Nephron progenitor cell (in vitro differentiated cells): ENCODE measurements at places on chromosomes 2 and 18.
A peak's percentile ranks its signal among the peaks of the same experiment; 100 is the strongest.

GRCh38 chr18:11849279-11849678, 1.9 kb upstream of the CHMP1B start:
- DNase-seq: no peak

DNA sequence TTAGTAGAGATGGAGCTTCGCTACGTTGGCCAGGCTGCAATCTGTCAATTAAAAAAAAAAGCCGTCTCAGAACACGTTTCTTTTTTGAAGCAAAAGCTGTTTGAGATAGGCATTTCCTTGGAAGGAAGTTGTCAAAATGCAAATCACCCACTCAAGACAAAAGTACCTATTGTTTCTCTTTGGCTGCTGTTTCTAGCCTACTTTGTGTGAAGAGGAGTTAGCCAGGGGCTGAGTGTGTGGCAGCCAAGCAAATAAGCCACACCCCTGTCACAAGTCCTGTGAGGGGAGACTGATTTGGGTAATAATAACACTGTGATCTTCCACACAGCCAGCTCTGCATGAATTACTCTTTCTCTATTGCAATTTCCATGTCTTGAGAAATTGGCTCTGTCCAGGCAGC, 47.4 kb upstream of the CDCA7 start:
- no peak for DNase-seq

- DNase-seq: no peak
Measured at GRCh38 chr2:156445296-156446220, 9.4 kb downstream of the GPD2 start.

DNA sequence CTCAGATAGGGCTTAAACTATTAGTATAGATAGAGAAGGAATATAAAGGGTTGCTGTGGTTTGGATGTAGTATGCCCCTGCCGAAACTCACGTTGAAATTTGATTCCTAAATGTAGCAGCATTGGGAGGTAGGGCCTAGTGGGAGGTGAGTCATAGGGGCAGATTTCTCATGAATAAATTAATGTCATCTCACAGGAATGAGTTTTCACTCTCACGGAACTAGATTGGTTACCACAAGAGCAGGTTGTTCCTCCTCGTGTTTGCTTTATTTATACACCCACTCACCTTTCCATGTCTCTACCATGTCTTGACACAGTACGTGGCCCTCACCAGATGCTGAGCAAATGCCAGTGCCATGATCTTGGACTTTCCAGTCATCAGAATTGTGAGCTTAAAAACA, 218.2 kb downstream of the RBM43 start:
- no peak for DNase-seq

DNA sequence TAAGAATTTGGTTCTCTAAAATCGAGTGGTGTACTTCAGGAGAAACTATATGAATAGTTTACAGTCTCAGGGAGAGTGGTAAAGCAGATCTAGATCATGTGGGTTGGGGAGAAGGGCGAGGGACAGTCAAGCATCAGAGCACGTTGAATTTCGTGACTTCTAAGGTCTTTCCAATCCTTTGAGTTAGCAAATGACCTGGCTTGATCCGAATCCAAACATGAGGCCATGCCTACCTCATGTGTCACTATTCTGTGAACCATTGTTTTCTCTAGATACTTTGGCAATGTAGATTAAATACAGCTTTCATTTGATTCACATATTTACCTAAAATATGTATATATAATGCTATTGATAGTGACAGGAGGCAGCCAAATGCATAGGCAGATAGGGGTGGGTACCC, 674.9 kb downstream of the NYAP2 start:
- DNase-seq: no peak

- DNase-seq: no peak
Measured at GRCh38 chr2:203806761-203807160, 60.8 kb upstream of the CTLA4 start.

DNA sequence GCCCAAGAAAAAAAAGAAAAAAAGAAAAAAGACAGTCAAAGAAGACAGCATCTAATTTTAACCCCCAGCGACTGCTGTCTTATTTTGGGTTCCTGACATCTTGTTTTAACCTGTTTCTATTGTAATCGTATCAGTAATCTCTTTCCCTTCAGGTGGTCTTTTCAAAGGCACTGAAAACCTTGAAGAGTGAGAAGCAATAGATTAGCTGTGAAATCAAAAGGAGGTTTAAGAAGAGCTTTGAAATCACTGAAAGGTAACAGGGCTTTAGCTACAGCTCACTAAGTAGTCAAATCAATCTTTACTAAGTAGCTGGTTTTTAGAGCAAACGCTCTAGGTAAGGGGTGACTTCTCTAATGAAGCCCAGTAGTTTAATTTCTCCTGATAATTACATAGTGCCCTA, 5.4 kb upstream of the TANC1 start:
- DNase-seq: no peak

DNA sequence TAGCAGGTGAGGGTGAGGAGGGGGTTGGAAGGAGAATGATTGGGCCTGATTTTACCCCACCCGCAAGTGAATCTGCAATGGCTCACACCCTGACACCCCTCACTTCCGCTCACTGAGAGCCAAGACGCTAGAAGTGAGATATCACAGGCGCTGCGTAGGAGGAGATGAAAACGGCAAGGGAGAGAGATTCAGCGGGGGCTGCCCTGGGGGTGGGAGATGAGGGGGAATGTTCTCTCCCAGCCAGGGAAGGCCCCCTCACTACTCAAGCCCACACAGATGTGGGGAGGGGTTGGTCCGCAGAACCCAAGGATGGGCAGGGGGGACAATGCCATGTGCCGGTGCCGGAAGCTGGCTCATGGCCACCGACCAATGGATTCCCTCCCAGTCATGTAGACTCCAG, 32.9 kb downstream of the LOXHD1 start:
- DNase-seq: no peak

GRCh38 chr2:95060446-95061118, 35.1 kb downstream of the MAL start:
- DNase-seq: no peak

DNA sequence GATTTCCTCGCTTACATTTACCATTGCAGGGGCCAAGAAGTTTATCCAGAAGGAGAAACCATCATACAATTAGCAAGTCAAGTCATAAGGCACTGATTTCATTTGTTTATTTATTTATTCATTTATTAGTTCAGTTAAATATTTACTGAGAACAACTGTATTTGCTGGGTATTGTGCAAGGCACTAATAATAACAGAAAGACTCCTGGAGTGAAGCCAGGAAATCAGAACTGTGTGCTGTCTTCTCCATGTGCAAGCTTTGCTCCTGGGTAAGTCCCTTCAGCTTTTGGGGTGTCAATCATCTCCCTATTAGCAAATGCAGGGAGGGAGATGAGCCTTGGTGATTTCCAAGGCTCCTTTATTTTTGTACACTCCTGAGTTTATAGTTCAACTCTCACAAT, 341.6 kb upstream of the MEIS1 start:
- no peak for DNase-seq

DNA sequence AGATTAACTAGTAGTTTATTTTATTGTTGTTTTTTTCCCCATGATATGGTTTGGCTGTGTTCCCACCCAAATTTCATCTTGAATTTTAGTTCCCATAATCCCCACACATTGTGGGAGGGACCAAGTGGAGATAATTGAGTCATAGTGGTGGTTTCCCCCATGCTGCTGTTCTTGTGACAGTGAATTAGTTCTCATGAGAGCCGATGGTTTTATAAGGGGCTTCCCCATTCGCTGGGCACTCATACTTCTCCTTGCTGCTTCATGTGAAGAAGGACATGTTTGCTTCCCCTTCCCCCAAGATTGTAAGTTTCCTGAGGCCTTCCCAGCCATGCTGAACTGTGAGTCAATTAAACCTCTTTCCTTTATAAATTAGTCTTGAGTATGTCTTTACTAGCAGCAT, 36.5 kb downstream of the GALNT14 start:
- no peak for DNase-seq

- peak; percentile 65 for DNase-seq
Measured at GRCh38 chr18:63317982-63318888, 1.3 kb downstream of the BCL2 start.

GRCh38 chr2:35428548-35428947, 927.0 kb upstream of the CRIM1 start:
- peak; percentile 59 for DNase-seq

GRCh38 chr2:74515271-74515980, 1.2 kb downstream of the TLX2 start:
- DNase-seq: peak; percentile 46

GRCh38 chr2:143513081-143513480, 383.9 kb downstream of the ARHGAP15 start:
- peak; percentile 33 for DNase-seq

DNA sequence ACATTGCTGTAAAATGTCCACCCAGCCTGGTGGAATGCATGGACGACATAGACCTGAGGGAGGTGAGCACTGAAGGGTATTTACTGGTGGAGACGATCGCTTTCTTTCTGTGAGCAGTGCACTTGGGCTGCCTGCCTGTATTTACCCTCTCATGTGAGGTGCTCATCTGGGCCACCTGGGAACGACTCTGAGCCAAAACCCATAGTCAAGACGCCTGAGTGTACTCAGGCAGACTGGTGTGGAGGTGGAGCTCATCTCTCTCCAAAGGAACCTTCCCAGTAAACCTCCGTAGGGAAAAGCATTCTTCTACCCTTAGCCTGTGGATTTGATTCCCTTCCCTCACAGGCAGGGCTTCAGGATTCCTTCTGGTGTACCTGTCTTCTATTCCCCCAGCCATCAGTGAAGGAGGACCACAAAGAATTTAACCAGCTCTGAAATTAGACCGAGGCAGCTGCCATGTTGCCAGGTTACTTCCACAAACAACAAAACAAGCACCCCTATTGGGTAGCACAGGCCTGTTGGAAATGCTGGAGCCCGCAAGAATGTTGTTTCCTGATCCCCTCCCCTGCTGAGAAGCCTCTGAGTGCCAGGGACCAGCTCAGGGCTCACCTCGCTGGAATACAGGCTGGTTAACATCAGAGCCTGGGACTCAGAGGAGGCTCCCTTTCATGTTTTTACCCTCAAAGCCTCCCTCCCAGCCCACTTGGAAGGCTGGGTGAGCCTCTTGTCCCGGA, 47.5 kb upstream of the TXNDC2 start:
- peak; percentile 29 for DNase-seq

GRCh38 chr18:64929036-64929435, 780.1 kb upstream of the LINC00305 start:
- DNase-seq: no peak

DNA sequence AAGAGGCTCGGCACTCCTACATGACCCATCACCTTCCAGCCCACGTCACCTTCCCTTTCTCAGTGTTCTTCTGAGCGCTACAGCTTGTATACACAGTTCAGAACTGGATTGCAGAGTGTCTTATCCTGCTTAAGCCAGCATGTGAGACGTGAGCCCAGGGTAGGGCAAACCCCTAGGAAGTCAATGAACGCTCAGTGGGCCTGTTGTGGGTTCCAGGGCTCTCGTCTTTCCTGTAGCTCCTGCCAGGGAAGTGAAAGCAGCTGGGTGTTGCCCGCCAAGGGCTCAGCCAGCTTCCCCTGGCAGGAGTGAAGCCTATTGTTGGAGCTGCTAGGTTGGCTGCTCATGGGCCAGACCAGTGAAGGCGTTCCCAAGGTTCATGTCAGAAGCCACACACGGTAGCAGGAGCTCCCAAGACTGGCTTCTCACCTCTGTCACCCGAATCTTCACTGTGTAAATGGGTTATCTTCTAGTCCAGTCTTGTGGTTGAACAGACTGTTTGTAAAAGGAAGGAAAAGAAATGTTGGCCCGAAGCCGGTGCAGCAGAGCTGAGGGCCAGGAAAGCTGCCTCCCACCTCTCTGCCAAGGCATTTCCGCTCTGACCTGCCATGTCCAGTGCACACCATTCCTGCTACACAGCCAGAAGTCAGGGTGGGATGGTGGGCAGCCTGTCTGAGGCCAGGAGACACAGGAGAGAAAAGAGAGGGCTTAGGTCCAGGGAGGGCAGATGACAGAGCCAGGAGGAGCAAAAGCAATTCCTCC, 69.6 kb upstream of the RMDN2 start:
- DNase-seq: no peak

DNA sequence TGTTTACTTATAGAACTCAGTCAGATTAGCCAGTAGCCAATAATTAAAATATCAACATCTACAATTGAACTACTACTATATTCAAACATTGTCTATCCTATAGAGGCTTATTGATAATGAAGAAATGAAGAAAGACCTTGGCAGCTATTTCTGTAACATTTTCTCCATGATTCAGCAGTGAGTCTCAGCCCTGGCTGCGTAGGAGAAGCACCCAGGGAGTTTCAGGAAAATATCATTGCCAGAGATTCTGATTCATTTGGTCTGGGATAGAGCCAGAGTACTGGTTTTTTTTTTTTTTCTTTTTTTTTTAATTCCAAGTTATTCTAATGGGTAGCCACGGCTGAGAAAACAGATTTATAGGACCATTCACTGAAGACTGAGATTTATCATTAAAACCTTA, 404.8 kb downstream of the TXNL1 start:
- DNase-seq: no peak

DNA sequence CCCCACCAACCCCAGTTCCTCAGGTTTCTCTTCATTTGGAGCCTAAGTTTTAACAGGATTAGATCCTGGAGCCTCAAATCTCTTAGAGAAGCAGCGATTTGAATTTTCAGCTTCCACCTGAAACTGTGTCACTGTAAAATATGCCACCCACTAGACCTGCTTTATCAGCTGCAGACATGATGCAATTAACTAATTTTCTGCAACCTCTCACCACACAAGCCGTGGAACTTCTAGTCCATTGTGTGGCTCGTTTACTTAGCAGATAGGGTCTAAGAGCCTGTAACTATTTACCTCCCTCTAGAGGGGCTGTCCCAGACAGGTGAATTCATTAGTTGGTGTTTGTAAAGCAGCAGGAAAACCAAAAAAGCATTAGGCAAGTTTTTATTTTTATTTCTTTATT, 31.6 kb upstream of the FZD5 start:
- no peak for DNase-seq

GRCh38 chr2:159275111-159275510, 11.4 kb downstream of the WDSUB1 start:
- DNase-seq: no peak

DNA sequence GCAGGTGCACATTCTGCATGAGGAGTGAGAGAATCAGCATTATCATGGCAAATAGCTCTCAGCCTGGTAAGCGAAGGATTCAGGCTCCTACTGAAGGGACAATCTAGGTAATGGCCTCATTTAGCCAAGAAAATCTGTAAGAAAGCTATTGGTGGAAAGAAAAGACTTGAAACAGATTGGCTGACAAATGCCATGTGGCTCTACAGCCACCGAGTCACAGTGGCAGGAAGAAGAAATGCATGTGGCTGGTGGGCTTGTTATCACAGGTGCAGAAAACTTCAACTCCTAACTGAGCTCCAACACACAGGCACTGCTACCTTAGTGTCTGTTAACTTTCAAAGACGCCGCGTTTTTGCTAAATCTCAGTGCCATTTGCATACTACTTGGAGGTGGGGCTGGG, 60.6 kb upstream of the REV1 start:
- DNase-seq: no peak

- no peak for DNase-seq
Measured at GRCh38 chr18:38616306-38616705, 1050.7 kb upstream of the CELF4 start.

GRCh38 chr2:102271844-102272243, 39.5 kb upstream of the IL1RL1 start:
- no peak for DNase-seq

DNA sequence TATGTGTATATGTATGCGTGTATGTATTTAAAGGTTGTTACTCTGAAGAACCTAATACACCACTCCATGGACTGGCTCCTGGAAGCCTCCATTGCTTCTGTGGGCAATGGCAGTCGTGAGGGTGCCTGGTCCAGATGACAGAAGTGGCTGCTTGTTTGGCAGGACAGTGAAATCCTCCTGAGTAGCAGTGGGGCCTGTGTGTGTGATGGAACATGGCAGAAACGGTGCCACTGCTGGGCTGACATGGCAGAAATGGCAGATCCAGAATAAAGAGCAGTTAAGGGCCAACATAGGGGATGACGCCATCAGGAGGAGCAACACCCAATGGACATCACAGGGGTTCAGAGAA, 6.1 kb upstream of the CPLX4 start:
- no peak for DNase-seq

- DNase-seq: peak; percentile 74
Measured at GRCh38 chr18:9708057-9708433, at the start of gene RAB31. Gene RAB31, plus strand, starts transcription at chr18:9708301. Its CDS starts 105 bp downstream, at chr18:9708406.
